ENCODE measurements at places on chromosomes 4 and X.

DNA sequence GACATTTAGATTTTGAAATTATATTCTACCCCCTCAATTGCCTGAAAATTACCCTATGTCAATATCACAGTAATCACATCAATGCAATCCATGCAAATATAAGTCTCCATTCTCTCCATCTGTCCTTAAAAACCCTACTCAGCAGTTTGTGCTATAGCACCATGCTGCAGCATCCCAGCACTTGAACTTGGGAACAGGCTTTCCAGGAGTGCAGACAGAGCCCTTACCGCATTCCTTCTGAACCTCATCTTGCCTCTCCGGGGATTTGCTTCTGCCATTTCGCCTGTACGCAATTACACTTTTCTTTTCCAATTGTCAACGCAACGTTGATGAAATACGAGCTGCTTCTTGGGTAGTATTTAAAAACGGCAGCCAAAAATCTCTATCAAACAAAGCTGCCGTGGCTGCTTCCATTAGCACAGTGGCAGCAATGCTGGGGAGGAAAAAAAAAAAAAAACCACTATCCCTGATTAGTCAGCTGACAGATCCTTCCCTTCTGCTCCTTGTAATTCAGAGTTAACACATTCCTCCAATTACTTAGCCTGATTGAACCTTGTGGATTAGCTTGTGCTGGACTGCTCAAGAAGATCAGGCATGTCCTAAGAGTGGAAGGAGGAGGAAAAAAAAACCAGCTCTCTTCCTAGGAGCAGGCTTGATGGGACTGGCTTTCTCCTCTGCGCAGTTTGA is 65.6 kb downstream of the MCF2 start:
- DNase-seq: no peak

- no peak for DNase-seq
Observed at GRCh38 chr4:89117115-89117514, 5.8 kb downstream of the TIGD2 start.

DNA sequence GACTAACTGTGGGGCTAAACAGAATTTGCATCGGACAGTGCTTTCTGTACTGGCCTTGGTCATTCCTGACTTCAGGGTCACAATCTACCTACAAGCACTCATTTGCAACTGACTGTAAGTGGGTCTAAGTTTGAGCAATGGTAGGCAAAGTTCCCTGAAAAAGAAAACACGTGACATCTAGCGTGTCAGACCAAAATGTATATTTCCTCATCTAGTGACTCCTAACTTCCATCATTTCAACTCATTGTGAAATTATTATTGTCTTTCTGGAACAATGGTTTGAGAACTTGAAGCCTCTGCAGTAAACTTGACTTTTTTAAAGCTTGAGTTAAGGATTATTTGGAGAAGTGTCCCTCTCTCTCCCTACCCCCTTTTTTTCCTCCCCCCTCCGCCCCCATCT is 113.6 kb downstream of the MID1 start:
- DNase-seq: no peak

DNA sequence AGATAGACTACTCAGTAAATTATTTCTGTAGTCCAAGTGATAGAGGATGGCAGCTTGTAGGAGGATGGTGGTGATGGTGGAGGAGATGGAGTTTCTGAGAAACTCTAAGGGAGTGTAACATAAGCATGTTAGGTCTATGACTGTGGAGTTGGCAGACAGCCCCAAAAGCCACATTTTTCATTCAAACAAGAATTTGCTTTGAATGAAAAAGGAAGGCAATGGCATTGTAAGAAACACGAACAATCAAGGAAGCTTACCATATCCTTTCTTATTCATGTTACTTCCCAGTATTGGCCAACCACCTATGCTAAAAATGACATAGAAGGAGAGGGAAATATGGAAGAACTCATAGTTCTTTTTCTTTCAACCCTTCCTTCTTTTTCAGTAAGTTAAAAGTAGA is 18.7 kb upstream of the SEC24B start:
- no peak for DNase-seq

DNA sequence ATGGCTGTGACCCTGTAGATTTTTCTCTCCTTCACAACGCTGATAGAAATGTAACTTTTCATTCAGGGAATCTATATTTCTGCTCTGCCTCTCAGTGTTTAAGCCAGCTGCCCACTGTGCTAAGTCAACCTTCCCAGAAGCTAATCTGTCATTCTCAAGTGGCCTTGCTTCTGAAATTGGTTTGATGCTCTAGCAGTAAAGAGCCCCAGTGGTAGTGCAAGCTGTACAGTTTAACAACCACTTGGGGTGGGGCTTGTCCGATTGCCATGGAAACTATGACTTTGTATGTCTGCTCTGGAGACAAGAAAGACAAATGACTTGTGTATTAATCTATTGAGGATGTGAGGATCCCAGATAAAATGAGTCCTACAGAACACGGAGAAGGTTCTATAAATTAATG is 620.9 kb upstream of the GALNT7 start:
- no peak for DNase-seq

DNA sequence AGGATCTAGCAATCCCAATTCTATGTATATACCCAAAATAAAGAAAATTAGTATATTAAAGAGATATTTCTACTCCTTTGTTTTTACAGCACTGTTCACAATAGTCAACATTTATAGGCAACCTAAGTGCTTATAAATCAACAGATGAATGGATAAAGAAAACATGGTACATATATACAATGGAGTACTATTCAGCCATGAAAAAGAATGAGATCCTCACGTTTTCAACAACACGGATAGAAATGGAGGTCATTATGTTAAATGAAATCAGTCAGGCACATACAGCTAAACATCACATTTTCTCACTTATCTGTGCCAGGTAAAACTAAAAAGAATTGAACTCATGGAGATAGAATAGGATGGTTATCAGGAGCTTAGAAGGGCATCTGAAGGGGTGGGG is 45.6 kb upstream of the PABPC5 start:
- DNase-seq: no peak

GRCh38 chrX:17984415-17984814 is 123.3 kb upstream of the RAI2 start:
- DNase-seq: no peak

DNA sequence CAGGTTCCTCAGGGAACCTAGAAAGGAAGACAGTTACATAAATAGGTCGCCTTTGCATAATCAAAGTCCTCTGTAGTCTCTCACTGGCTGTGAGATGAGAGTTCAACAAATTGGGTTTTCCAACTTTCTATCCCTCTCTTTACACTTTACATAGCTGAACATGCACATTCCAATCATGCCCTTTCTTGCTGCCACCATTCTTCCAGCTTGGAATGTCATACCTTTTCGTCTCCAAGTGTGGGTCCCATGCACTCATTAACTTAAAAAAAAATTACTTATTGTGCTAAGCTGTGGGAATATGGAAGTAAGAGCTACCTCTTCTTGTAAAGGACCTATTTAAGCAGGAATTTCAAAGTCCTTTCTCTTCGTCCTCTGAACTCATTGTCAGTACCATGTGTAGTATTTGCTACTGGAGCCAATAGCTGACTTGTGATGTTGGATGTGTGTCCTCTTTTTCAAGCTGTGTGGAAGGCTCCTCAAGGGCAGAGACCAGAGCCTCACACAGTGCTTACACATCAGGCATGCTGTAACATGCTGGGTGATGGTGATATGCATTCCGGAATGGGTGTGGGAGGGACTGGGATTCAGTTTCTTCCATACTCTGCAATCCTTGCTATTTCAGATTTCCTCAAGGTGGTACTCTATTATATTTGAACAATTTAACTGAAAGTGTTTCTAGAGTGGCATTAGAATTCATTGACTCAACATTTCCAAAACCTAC is 7.1 kb downstream of the ENOPH1 start:
- DNase-seq: no peak

DNA sequence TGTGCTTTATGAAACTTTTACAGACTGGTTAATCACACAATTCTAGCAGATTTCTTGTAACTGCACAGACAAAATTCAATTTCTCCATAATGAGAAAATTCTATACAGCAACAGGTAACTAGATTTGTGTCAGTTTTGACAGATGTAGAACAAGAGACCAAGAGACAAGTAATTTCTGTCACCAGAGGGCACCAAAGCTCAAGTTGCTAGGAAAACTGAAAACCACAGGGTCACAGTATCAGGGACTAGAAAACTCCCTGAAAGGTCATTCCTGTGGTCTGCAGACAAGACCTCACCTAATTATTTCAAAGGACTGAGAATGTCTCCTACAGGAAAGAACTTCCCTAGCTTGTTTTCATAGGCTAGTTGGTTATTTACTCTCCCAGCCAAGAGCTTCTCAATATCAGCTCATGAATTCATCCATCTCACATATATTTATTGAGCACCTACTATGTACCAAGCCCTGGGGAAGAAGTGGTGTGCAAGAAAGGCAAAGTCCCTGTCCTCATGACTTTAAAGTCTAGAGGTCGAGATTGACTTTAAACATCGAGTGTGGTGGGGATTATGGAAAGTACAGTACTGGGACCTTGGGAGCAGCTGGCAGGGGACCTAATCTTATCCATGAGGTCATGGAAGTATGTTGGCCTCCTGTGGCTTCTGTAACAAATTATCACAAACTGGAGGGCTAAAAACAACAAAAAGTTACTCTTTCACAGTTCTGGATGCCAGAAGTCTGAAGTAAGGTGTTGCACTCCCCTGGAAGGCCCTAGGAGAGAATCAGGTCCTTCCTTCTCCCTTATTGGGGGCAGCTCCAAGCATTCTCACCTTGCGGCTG is 47.8 kb upstream of the SETD7 start:
- DNase-seq: no peak

- DNase-seq: no peak
Observed at GRCh38 chr4:98275145-98275544, 14.0 kb downstream of the RAP1GDS1 start.

- no peak for DNase-seq
Observed at GRCh38 chrX:150409486-150409885, 46.4 kb downstream of the MAMLD1 start.

- no peak for DNase-seq
Observed at GRCh38 chrX:153179131-153179530, at the start of gene MAGEA1. MAGEA1 (plus strand) TSS chrX:153179284; CDS start chrX:153182390, 3,106 bp downstream.

DNA sequence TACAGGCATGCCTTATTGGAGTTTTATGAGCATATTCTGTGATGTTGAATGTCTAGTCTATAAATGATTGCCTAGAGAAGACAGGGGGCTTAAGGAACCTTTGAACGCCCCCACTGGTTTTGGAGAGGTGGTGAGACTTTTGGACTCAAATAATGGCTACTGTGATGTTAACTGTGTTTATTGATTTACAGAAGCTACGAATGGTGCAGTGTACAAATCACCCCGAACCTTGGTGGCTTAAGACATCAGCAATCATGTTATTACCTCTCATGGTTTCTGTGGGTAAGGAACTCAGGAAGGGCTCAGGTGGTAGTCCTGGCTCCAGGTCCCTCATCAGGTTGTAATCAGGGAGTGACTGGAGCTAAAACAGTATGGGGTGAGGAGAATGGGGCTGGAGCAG is 33.3 kb upstream of the APLN start:
- DNase-seq: no peak

DNA sequence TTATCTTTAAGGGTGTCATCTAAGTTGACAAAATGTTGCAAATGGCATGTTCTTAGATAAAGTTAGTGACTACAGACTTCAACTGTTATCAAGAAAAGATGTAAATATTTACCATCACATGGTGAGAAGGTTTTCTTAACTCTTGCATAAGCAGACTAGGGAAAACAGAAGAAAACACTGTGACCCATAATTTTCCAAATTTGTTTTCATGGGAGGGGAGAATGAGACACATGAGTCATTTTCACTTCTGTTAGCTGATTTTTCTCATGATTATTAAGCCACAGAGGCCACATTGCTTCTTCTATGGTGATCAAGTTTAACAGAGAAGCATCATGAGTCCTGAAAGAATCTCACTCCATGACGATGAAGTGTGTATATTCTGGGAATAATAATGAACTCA is 30.2 kb upstream of the SYTL5 start:
- DNase-seq: no peak

GRCh38 chr4:172096786-172097185 is 283.6 kb downstream of the GALNTL6 start:
- no peak for DNase-seq

GRCh38 chr4:175386776-175387507 is 425.1 kb downstream of the GPM6A start:
- no peak for DNase-seq

DNA sequence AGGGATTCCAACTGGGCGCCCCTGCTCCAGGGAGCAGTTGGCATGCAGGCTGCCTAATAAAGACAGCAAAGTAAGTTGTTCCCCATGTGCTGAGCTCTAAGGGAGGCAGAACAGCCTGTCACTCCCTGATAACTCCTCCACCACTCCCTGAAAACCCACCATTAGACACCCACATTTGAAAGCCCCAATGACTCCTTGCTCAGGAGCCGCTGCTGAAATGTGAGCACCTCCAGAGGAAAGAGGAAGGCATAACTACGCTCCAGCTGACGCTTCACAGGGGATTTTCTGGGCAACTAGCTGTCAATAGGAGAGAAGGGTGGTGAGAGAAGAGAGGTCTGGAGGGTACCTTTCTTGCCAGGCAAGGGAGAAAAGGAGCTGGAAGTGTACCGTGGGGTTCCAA is 62.5 kb downstream of the NPY1R start:
- DNase-seq: no peak

DNA sequence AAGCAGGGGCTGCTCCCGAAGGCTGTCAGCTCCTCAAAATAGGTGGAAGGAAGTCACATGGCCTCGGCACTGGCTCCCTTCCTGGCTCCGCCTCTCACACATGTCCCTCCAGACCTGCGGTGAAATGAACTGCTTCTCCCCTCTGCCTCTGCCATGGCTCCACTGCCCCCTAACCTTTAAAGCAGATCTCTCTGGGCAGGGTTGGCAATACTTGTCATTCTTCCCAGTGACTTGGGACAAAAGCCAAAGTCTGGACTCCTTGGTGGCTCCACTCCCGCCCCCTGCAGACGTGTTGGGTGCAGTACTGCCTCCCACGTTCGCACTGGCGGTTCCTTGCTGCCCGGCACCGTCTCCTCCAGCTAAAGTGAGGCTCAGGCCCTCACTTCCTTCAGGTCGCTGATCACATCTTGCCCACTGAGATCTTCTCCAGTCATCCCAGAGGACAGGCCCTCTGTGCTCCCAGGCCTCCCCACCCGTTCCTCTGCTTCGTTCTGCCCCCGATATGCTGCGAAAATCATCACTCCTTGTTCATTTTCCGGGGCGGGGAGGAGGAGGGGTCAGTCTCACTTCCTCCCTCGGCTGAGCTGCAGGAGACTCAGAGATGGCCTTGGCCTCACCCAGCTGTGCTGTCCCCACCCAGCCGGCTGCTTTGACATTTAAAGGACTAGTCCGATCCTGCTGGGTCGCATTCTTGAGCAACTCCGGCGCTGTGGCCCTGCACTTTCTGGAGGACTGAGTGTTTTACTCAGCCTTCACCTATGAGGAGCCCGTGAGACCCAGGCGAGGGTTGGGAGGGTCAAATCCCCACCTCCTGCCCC is 97.4 kb downstream of the PHKA2 start:
- DNase-seq: peak; percentile 30
